Stimulated activated CD4-positive, alpha-beta T cell treated with anti-CD3 and anti-CD28 coated beads, Interleukin-15, amount 100 ng/mL, for 1 hour (primary cell): ENCODE measurements at places on chromosomes 6 and 20.

GRCh38 chr6:7172649-7173048, 64.9 kb downstream of the RREB1 start:
- no peak for DNase-seq

DNA sequence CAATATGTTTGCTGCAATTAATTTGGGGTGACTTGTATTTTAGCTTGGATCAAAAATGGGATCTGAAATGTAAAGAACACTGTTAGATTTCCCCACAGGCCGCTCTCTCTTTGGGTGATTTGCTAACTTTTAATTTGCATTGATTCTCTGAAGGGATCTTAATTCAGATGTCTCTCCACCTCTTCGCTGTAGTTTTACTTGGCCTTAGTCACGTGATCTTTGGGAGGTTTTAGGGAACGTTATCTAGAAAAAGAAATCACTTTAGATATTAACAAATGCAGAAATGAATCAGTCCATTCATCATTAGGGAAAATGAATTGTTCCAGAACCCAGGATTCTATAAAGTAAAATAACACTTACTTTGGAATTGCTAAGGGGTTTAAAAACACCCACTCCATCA, 390.2 kb downstream of the THBS2 start:
- no peak for DNase-seq

DNA sequence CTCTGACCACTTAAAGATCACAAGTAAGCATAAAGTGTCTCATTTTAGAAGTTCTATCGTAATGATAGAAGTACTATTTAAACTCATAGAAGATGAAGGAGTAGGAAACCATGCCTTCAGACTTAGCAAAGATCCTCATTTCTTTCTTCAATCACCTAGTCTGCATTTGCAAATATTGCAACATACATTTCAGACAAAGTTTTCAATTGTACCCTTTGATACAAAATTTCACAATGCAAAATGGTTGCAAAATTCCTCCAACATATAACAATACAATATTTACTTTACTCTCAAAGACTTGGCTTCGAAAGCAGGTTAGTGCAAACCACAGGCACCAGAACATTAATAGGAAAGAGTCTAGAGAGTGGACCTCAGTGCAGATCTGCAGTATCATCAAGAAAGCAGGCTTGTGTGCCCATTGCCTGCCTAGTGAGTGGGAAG, 16.1 kb upstream of the ROS1 start:
- no peak for DNase-seq

DNA sequence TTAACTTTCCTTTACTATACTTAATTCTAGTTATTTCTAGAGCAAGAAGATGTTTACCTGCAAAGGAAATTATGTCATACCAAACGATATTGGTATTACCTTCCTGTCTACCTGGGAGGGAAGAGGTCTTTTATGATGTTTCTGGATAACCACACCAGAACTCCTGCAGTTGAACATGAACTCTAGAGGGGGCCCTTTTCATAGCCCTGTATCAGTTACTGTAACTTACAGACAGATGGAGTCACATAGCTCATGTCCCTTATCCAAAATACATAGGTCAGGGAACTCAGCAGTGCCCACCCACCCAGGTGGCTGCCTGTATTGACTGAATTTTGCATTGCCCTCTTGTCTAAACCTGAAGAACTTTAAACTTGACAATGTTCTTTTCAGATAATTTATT, 35.1 kb upstream of the MYL9 start:
- no peak for DNase-seq

GRCh38 chr20:58194175-58194791, 34.2 kb downstream of the ANKRD60 start:
- DNase-seq: no peak

DNA sequence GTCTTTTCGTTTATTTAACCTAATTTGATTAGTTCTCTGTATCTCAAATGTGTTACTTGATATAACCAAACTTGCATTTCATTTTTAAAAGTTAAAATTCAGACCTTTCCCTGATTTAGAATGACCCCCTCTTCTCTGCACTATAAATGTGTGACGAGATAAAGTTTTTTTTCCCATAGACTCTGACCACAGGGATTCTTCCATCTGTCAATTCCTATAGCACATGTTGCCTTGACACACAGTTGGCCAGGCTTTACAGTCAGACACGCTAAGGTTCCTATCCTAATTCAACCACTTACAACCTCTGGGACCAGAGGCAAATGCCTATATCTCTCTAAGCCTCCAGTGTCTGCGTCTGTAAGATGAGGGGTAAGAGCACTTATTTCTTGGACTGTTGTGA, 40.6 kb downstream of the KCNS1 start:
- DNase-seq: no peak

DNA sequence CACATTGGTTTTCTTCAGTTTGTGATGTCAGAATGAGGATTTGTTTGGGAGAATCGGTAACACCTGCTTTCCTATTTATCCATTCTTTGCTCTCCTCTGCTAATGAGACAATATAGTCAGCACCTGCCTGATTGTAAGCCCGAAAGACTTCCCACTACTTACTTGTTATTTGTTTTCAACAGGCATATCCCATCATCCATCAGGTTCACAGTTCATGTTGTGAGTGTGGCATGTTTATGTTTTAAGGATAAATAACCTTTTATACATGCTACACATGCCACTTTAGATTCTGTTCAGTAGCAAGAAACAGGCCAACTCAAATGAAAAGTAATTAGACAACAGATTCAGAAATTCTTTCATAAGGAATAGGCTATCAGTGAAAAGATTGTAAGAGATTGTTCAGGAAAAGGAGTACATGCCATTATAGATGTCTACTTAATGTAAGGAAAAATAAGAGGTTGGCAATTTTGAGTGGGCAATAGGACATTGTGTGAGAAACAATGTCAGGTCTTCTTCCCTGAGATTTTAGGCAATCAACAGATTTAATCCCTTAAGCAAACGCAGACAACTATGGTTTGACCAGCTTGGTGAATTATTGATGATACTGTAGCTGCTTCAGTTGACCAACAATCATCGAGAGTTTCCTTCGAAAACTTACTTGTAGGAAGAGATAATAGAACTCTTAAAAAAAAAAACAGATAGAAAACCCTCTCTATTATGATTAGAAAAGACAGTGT, 7.9 kb upstream of the GPRC6A start:
- DNase-seq: no peak

DNA sequence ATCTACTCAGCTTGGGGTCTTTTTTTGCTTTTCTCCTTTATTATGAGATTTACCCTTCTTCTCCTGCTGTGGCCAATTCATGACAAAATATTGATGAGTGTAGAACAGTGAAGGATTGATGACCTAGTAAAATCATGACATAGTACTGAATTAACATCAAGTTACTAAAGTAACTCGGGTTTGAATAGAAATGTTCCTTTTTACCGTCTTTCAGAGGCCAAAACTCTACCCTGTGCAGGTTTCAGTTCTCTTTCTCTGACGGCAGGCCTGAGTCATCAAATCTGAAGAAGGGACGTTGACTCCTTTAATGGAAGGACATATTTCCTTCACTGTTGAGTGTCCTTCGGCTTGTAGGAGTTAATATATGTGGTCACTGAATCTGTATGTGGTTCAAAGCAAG, 80.7 kb downstream of the RREB1 start:
- DNase-seq: no peak

GRCh38 chr6:90103056-90103800, 193.4 kb downstream of the BACH2 start:
- no peak for DNase-seq

DNA sequence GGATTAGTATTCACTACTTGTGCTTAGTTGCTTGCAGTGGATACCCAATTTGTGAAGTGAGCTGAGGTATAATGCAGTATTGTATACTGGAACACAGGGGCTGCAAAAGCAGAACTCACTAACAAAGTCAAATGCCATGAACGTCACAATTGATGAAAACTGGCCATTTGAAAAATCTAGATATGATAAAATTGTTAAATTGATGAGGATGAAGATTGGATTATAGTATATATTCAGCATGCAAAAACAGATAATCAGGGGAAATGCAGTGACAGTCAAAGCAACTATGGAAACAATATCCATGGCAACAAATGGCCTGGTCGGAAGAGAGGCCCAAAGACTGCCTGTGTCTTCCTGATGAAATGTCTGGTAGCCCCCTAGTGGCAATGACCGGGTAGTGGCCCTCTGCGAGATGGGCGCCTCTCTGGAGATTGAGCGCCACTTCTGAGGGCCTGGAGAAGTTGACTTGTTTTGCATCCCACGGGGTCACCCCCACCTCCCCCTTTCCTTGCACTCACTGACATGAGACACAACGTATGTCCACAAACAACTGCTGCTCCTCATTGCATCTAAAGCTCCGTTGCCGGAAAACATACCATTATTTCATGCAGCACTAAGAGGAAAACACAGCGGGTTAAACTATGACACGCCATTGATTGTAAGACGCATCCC, 43.6 kb downstream of the C6orf15 start:
- peak; percentile 38 for DNase-seq

GRCh38 chr6:148814082-148814790, 67.4 kb downstream of the UST start:
- DNase-seq: no peak

- DNase-seq: no peak
Measured at GRCh38 chr20:18987781-18988360, 174.3 kb downstream of the SCP2D1 start.

DNA sequence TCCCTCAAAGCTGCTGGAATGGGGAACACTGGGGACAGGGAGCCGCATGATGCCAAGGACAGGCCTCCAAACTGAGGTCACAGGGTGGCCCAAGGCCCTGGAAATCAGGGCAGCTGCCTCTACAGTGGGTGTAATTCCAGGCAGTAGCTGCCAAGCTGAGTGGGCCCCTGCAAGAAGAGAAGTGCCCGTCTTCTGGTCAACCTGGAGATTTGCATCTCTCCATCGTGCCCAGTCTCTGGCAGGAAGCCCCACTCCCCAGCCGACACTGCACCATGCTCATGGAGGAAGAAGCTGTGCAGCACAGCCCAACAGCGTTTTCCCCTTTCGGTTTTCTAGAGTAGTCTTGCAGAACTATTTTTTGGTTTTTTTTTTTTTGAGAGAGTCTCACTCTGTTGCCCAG, 2.2 kb upstream of the FAM209A start:
- no peak for DNase-seq

- no peak for DNase-seq
Measured at GRCh38 chr6:79949233-79949632, 1.9 kb upstream of the ELOVL4 start.

GRCh38 chr6:46465294-46466165, 25.7 kb downstream of the RCAN2 start:
- no peak for DNase-seq

DNA sequence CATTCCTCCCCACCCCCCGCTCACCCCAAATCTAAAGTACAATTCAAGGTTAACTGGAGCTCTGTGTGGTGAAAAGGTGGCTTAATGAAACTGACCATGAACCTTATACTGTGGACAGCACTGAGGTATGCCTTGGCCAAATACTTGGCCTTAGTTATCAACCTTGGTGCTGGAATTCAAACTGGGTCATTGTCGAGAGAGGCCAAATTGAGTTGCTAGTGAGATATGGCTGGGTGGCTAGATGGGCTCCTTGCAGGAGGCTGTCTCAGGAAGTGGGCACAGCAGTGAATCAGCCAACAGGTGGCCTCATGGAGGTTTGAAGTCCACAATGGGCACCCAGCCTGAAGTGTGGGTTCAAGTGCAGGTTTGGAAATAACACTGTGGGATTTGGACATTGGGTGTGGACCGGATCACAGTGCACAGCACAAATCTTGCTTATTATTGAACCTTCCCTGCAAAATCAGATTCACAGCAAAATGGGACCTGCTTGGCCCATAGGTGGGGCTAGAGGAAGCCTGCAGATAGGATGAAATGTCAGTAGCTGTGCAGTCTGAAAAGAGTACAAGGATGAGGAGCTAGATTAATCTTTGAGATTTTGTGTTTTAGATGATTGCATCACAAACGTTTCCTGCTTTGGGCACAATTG, 5.6 kb upstream of the BTBD3 start:
- DNase-seq: no peak
